NCI-H1048 (cell line): ENCODE measurements at places on chromosomes 3 and 15.

- no peak for DNase-seq
These were observed 129.4 kb downstream of the LRRK1 start for GRCh38 chr15:101048581-101049030.

DNA sequence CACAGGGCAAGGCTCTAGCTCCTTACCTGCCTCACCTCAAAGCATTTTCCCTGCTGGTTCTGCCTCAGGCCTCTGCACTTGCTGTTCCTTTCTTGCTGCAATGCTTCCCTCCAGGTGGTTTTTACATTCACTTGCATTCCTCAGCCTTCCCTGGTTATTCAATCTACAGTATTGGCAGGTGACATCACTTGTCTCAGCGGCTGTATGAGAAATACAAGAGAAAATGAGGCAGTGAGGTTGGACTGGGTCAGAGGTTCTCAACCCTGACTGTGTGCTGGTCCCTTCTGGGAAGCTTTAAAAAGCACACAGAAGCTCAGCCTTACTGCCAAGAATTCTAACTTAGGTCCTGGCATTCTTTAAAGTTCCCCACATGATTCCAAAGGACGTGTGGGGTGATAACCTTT is 26.7 kb downstream of the SIAH2 start:
- no peak for DNase-seq

DNA sequence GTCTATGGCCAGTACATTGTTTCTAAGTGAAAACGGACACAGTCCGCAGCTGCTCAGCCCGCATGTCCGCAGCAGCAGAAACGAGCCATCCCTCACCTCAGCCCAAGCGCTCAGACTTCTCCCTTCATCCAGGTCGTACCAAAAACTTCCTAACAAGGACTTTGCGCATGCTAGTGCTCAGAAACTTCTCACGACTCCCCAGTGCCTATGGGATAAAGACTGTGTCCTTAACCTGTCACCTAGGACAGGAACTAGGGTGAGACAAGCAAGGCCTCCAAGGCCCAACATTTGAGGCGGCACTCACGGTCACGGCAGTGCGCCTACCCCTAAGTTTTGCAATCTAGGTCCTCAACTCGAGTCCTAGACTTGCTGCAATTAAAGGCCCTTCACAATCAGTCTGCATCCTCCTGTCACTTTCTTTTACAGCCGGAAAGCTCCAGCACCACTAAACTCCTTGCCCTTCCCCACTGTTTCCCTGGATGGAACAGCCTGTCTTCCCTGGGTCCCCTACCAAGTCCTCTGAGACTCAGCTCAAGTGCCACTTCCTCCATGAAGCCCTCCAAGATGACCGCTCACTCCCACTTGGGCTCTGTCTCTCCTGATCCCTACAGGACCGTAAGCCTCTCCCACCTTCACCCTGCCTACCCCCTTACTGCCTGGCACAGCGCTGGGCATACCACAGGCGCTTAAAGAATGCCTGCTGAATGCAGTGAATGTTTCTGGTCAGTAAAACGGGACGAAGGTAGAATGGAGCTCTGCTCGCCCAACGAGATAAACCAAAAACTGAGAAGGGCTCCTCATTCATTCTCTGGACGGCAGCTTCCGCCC is 1.2 kb downstream of the CLN6 start:
- DNase-seq, result no peak

- DNase-seq, result no peak
These were observed 127.2 kb downstream of the EPHA3 start for GRCh38 chr3:89234620-89235019.

GRCh38 chr15:32096916-32097617 is 66.8 kb downstream of the CHRNA7 start:
- DNase-seq, result no peak

- no peak for DNase-seq
These were observed 69.2 kb downstream of the GOLGA8B start for GRCh38 chr15:34514251-34514670.

- no peak for DNase-seq
These were observed 106.7 kb downstream of the GHSR start for GRCh38 chr3:172341482-172342059.

GRCh38 chr3:189677667-189678066 is 46.5 kb downstream of the TP63 start:
- DNase-seq, result no peak

DNA sequence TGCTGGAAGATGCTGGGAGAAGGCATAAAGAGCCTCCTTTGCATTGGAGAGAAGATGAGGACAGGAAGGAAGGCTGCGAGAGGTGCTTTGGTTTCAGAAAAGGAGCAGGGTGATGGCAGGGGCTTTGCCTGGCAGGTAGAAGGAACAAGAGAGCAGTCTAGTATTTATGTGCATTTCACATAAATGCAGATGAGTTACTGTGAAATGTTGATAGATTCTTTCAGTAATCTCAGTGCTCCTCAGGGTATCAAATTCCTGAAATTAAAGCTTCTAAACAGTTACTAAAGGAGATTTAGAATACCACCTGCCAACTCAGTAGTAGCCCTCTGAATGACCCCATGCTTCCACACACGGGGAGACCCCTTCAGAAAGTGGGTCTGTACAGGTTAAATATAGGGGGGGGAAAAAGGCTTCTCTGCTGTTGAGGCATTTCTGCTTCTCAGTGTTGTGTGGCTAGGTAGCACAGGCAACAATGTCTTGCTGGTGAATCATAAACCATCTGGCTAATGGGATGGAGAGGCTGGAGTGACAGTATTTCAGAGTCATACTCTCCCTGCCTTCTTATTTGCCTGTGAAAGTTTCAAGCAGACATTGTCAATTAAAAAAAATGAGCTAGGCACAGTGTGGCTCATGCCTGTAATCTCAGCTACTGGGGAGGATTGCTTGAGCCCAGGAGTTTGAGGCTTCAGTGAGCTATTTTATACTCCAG is 14.3 kb upstream of the FBXL22 start:
- no peak for DNase-seq

- no peak for DNase-seq
These were observed 14.2 kb downstream of the CCNL1 start for GRCh38 chr3:157145606-157146322.

GRCh38 chr15:35068846-35069475 is 16.1 kb downstream of the NANOGP8 start:
- DNase-seq, result no peak
